ENCODE measurements at places on chromosomes 12 and 14. TPM values are rescaled to one million over a fixed set of nuclear protein-coding genes. Genes with fewer than 3 reads are reported as not detected.
A peak's percentile ranks its signal among the peaks of the same experiment; 100 is the strongest.

Gene SLC6A12
- not detected for total RNA-seq

Gene LYZ
- not detected for total RNA-seq

Gene RBMS2
- total RNA-seq: 6.5 TPM

DNA sequence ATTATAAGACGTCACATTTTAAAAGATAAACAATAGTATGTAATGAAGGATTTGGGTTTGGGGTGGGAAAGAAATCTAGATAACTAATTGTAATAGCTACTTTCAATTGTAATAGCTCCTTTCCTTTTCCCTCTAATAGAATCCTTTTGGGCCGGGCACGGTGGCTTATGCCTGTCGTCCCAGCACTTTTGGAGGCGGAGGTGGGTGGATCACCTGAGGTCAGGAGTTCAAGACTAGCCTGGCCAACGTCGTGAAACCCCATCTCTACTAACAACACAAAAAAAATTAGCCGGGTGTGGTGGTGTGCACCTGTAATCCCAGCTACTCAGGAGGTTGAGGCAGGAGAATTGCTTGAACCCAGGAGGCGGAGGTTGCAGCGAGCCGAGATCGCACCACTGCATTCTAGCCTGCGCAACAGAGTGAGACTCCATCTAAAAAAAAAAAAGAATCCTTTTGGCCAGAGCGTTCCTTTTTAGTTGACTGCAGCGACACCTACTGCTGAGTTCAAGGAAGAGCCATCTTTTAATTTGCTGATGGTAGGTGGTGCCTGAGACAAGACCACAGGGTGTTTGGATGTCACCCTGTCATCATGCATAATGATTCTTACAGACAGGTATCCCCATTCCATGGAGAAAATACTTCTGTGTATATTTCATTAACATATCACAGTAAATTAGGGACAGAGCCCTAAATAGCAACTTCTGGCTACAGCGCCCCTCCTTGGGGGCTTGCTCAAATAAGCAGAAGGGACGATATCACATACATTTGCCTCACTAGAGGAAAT, 79.5 kb downstream of the ARMH4 start:
- DNase-seq: peak; percentile 22

All from activated T-helper 1 cell treated with anti-CD3 and anti-CD28 coated beads, Interleukin-12 subunit alpha, Interleukin-12 subunit beta, Interleukin-2, Interleukin-4 antibody, amounts not matched to agents 30 ng/mL and 10 ng/mL and 1 ng/mL, durations not matched to agents 14 hours and 24 hours and 36 hours (primary cell).